ENCODE measurements at places on chromosomes 1 and 21.

DNA sequence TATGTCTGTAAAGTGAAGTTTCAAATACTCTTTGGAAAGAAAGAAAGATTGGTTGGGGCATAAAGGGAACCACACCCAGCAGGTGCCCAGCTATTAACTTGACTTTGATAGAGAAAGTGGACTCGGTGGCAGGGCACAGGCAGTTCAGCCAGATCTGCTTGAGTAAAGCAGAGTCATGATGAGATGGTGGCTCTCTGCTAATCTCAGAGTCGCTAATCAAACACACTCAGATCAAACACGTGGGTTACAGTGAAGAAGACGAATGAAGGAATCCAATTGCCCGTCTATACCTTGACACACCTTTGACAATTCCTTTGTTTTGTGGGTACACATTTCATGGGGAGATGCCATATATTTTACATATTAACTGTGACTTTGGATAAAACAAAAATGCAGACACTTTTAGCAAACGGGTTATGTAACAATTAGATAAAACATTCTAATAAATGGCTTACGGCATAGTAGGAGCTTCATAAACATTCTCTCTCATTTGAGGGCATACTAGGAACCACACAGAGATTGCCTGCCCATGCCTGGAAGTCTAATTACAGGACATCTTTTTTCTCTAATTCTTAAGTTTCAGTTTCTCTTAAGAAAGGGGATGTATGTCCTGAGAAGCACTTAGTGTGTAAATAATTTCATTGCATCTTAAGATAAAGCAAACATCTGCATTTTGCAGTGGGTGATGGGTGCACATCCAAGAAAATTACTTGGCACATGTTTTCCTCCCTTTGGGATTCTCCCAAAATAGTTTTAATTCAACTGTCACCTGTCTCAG, 7.2 kb downstream of the CBR1 start:
- no peak for DNase-seq

DNA sequence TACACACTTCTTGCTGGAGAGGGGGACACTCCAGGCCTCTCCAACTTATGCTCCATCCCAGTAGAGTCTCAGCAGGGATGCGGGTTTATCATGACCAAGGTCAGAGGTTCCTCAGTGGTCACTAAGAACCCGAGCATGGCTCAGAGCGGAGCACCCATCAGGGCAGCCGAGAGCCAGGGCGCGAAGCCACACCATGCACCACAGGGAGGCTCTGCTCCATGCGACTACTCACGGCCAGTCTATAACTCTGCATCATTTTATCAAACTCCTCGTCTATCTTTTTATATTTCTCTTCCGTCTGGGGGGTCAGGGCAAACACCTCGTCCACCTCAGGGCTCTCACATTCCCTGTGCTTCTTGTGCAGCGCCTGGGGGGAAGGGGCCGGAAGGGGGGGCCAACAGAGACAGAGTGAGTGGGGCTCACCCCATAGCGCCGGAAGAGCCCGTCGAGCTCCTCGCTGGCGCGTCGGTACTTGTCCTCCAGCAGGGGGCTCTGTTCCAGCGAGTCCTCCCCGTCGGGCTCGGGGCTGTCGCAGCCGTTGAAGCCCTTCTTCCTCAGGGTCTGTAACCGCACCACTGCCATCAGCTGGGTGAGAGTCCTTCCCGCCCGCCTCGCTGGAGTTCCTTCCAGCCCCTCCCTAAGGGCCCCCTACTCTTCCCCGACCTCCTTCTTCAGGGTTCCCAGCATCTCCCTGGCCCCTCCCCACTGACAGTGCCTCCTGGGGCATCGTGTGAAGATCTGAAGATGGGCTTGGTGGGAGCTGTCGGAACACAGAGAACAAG, 20.0 kb downstream of the MEF2D start:
- no peak for DNase-seq

GRCh38 chr1:64906447-64906846, 59.9 kb downstream of the JAK1 start:
- no peak for DNase-seq

- no peak for DNase-seq
Observed at GRCh38 chr21:43697758-43698643, 20.9 kb upstream of the PDXK start.

DNA sequence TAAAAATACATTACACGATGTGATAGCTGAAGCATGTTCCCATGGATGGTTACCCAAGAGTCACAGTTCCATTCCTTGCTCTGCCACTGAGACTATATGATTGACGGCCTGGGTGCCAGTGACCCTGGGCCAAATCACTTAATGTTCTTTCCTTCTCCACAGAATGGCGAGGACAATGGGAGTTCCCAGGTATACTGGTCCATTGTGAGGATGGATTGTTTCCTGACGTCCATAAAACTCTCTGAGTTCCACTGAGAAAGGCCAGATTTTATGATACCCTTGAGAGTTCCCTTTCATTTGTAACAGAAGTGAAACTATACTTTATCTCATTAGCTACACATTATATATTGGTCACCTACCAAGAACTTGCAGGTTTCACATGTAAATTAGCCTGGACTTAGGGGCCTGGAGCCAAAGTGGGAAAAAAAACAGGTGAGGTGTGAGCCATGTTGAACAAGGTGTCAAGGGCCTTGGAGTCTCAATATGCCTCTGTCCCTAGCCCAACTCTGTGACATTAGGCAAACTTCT, 502.2 kb upstream of the DAB1 start:
- DNase-seq: no peak

DNA sequence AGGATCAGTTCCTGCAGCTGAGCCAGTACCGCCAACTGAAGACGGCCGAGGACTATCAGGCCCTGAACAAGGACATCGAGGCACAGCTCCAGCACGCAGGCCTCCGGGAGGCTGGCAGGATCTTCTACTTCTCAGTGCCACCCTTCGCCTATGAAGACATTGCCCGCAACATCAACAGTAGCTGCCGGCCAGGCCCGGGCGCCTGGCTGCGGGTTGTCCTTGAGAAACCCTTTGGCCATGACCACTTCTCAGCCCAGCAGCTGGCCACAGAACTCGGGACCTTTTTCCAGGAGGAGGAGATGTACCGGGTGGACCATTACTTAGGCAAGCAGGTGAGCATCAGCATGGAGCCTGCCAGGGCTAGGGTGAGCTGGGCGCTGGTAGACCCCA, 10.7 kb downstream of the H6PD start:
- DNase-seq: no peak

Data from SIG-M5 (cell line).